ENCODE measurements at places on chromosomes 2 and 18. TPM values are rescaled to one million over a fixed set of nuclear protein-coding genes. Genes with fewer than 3 reads are reported as not detected.

The PRSS56 gene
- not detected for total RNA-seq

The GPR55 gene
- total RNA-seq, result not detected

The C1QL2 gene
- total RNA-seq, result not detected

The L3MBTL4 gene
- under 0.01 TPM for total RNA-seq

The HTR2B gene
- total RNA-seq, result 14.8 TPM

The PID1 gene
- total RNA-seq, result 11.4 TPM

The CCDC85A gene
- total RNA-seq, result 2.8 TPM

The ZDBF2 gene
- 8.5 TPM for total RNA-seq

The PLCD4 gene
- 4.0 TPM for total RNA-seq

The SP110 gene
- total RNA-seq, result 6.7 TPM

The DES gene
- total RNA-seq, result 0.15 TPM

The HOXD3 gene
- not detected for total RNA-seq

The BUB1 gene
- 9.5 TPM for total RNA-seq

The NEURL3 gene
- total RNA-seq, result 0.08 TPM

The PTH2R gene
- total RNA-seq, result not detected

The PUS10 gene
- total RNA-seq, result 5.2 TPM

The ATAD2B gene
- total RNA-seq, result 7.5 TPM

The PLA2R1 gene
- total RNA-seq, result 15.4 TPM

The RIOK3 gene
- 44.0 TPM for total RNA-seq

The ARHGEF33 gene
- 0.15 TPM for total RNA-seq

The ALK gene
- under 0.01 TPM for total RNA-seq

The SERPINB2 gene
- total RNA-seq, result not detected
